ENCODE measurements at places on chromosomes 2 and 18. TPM values are rescaled to one million over a fixed set of nuclear protein-coding genes. Genes with fewer than 3 reads are reported as not detected.

- peak; percentile 12 for DNase-seq
Measured at GRCh38 chr18:63511285-63511684, 30.9 kb upstream of the SERPINB12 start.

The RAX gene
- not detected for total RNA-seq

The GREB1L gene
- 1.6 TPM for total RNA-seq

- DNase-seq, result no peak
Measured at GRCh38 chr18:837922-838321, 25.9 kb upstream of the YES1 start.

GRCh38 chr2:184879671-184880070, 281.3 kb downstream of the ZNF804A start:
- no peak for DNase-seq

DNA sequence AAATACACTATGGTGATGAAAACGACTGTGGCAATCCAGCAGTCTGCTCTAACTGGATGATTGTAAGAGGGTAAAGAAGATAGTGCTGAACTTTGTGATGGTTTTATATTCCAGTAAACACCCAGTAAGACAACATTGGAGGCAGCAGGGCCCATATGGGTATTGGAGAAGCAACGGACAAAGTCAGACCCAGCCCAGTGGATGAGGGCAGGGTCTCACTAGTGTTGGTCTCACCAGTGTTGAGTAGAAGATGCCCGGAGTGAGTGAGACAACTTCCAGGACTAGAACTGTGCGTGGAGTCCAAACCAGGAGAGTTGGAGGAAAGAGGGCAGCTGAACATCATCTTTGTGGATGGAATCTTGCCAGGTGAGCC, 71.9 kb upstream of the CELF4 start:
- DNase-seq, result no peak

The TFCP2L1 gene
- under 0.01 TPM for total RNA-seq

- DNase-seq, result no peak
Measured at GRCh38 chr2:60551240-60552077, 2.0 kb downstream of the BCL11A start.

Measured in frontal cortex (tissue), 4 donors.